ENCODE measurements at places on chromosomes 1 and 21.

GRCh38 chr1:108570128-108570527 is 10.2 kb downstream of the EEIG2 start:
- DNase-seq: no peak

DNA sequence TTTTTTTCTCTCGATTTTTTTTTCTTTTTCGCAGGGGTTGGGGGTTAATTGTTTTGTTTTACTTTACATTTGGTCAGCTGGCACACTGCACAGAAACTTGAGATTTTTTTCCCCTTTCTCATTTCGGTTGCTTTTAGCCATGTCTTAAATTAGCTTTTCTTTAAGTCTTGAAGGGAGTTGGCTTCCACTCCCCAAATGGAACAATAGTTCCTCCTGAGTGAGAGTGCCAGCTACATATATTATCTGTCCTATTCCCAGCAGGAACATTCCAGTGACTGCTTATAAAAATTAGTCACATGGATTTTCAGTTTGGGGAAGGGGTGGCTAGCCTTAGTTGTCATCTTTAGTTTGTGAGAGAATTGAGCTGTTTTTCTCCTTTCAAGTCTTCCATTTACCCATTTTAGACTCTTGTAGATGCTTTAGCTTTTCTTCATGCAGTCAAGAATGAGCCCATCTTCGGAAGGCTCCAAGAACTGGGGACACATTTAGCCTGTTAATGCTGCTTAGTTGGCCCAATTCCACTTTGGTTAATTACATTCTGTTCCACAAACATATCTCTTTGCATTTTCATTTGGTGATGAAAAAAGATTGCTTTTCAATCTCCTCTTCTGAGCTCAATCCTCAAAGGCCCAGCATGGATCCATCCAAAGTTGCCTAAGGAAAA is 510.1 kb upstream of the CXADR start:
- DNase-seq: no peak

DNA sequence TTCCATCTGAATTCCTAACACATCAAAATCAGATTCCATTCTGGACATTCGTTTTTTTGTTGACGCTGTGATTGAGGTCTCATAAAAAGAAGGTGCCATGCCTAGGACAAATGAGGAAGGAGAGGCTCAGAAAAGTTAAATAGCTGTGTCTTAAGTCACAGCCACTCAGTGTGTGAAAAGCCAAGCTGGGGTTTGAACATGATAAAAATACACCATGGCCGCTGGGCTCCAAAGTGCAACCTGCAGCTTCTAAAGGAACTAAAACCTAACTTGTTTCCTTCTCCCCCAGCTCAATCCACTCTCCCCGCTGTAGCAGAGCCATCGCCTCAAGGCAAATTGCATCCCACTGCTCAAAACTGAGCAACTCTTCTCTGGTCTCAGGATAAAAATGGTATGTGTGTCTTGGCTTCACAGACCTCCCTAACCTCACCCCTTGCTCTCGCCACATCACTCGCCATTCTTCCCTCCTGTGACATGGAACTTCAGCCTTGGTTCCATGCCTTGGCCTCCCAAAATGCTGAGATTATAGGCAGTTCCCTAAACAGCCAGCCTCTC is 22.1 kb upstream of the FAM20B start:
- DNase-seq: no peak

- no peak for DNase-seq
Measured at GRCh38 chr1:175893192-175893591, 149.8 kb upstream of the TNR start.

DNA sequence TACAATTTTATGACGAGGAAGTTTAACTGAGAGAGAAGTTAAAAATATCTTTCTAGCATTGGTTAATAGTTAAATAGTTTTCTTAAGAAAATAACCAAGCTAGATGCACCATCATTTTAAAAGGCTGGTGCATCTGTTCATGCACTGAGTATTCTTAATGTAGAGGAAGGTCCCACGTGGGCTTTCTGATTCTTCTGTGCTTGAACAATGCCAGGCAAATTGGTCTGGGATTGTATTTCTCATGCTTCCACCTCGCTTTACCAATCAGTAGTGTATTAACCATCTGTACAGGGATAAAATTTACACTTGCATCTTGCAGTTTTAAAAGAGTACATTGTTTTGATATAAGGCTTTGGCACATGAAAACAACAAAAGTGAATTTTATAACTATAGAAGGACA is 47.4 kb upstream of the MTF2 start:
- DNase-seq: no peak

DNA sequence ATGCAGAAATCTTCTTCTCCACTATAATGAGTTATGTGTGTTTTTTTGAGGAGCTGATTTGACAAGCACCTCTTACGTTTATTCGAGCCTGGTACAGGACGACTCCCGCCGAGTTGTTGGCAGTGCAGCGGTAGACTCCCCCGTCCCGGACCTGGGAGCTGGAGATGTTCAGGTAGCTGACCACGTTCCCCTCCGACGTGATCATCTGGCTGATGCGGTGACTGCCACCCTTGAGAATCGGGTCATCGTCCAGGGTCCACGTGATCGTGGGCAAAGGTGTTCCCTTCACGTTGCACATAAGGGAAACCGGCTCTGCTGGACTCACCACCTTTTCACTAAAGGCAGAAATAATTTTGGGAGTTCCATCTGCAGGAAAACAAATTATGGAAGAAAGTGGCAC is 471.8 kb downstream of the PCP4 start:
- no peak for DNase-seq

DNA sequence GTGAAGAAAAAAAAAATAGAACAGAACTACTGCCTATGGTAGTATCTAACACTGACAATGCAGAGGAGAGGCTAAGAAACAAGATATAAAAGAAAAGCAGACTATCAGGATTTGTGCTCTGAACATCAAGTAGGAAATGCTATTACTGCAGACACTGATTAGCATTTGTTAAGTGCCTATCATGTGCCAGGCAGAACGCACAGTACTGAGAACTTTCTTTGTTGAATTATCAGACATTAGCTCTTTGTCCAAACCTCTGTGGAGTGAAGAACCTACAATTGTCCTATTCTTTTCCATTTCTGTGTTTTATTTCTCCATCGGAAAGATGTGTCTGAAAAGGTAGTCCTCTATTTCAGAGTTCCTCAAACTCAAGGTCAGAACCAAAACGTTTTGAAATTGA is 30.5 kb upstream of the DISP1 start:
- DNase-seq: no peak

DNA sequence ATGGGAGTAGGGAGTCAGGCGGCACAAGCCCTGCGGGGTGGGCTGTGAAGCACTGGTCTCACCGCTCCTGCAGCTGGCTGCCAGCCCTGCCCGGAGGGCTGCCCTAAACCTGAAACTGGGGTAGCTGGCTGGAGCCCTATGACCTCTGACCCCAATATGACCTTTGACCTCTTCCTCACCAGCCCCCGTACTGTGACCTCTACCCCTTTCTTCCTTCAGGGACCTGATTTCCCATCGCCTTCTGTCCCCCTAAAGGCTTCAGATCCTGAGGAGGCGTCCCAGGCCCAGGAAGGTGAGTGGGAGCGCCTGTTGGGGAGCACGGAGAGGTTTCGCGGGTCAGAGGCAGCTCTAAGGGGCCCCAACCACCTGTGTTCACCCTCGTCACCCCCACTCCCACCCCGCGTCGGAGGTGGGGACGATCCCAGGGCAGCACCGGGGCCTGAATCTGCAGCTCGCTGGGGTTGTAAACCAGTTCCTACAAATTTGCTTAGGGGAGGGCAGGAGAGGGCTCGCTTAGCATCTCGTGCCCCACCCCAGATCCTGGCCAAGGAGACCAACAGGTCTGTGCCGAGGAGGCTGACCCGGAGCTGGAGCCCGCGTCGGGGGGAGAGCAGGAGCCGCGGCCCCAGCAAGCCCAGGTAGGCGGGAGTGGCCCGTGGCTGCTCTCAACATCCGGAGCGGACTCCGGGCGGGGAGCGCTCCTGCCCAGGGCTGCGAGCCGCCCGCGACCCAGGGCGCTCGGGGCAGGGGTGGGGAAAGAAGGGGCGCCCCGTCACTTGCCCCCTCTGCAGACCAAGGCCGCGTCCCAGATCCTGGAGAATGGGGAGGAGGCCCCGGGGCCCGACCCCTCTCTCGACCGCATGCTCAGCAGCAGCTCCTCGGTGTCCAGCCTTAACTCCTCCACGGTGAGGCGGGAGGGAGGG is 7.3 kb downstream of the SYTL1 start:
- DNase-seq: no peak

GRCh38 chr1:210684466-210685294 is 356.0 kb downstream of the HHAT start:
- DNase-seq: no peak

- no peak for DNase-seq
Measured at GRCh38 chr1:25952841-25953401, 44.9 kb downstream of the PAFAH2 start.

- no peak for DNase-seq
Measured at GRCh38 chr1:219876798-219877209, 51.6 kb downstream of the SLC30A10 start.

- DNase-seq: no peak
Measured at GRCh38 chr1:159748370-159748769, 32.4 kb upstream of the DUSP23 start.

DNA sequence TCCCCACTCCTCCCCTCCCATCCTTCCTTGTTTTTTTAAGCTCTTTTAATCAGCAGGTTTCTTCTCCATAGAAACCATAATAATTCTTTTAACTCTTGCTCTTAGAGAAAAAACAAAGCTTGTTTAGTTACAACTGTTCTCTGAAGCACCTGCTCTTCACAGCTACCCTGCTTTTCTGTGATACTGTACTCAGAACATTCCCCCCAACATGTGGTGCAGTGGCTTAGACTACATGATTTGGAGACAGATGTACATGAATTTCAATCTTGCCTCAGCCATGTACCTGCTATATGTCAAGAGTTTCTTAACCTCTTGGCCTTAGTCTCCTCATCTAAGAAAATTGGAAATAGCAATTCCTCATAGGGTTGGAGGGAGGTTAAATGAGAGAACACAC is 33.5 kb downstream of the LAMC2 start:
- no peak for DNase-seq

GRCh38 chr1:56634981-56635380 is 10.1 kb upstream of the PRKAA2 start:
- no peak for DNase-seq

DNA sequence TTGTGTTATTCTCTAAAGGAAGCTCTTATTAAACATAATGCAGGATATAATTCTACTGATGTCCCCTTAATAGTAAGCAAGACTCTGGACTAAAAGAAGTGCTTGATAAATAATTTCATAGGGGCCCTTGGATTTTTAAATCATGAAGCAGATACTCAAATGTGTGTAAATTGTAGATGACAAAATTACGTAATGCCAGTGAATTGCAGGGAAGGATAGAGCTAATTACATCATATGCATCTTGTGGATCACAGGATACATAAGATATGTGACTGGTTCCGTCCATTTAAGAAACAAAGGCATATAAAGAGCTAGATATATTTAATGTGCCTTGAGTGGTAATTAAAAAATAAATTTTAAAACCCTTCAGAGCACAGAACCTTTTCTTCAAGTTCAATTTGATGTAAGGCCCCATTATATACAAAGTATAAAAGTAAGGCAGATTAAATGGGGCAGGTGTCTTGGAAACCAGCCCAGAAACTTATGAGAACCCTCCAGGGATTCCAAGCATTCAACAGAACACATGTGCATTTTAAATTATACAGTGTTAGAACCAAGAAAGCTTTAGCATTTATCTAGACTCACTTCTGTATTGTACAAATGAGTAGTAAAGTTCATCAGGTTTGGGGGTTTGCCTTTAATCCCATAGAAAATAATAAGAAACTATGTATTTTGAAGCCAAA is 190.4 kb downstream of the NCAM2 start:
- no peak for DNase-seq

GRCh38 chr1:20281801-20282200 is 8.9 kb upstream of the VWA5B1 start:
- DNase-seq: no peak

GRCh38 chr1:14190508-14190907 is 408.0 kb upstream of the KAZN start:
- no peak for DNase-seq

- DNase-seq: no peak
Measured at GRCh38 chr1:41498391-41498790, 13.9 kb upstream of the EDN2 start.

DNA sequence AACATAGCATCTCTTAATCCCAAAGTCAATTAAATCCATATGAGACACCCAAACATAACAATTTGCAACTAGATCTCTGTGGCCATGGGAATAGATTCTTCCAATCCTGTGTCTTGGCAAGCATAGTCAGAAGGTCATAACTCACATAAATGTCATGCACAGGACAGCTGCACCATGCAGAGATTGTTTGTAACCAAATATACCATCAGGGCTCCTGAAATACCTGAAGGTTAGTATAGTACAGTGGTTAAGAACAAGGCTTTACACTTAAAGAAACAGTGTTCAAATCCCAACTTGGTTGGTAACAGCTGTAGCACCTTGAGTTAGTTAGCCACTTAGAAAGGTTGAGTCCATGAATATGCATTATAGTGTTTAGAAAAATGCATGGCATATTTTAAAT is 82.6 kb upstream of the CCDC190 start:
- no peak for DNase-seq

DNA sequence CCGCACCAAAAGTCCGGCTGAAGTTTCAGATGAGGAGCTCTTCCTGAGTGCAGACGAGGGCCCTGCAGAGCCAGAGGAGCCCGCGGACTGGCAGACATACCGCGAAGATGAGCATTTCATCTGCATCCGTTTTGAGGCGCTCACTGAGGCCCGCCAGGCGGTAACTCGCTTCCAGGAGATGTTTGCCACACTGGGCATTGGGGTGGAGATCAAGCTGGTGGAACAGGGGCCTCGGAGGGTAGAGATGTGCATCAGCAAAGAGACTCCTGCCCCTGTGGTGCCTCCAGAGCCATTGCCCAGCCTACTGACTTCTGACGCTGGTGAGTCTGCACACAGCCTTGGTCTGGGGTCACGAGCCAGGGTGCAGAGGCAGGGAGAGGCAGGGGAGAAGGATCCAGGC is 84.7 kb downstream of the TRIM11 start:
- DNase-seq: no peak

GRCh38 chr1:68221001-68221979 is 11.0 kb downstream of the WLS start:
- no peak for DNase-seq

DNA sequence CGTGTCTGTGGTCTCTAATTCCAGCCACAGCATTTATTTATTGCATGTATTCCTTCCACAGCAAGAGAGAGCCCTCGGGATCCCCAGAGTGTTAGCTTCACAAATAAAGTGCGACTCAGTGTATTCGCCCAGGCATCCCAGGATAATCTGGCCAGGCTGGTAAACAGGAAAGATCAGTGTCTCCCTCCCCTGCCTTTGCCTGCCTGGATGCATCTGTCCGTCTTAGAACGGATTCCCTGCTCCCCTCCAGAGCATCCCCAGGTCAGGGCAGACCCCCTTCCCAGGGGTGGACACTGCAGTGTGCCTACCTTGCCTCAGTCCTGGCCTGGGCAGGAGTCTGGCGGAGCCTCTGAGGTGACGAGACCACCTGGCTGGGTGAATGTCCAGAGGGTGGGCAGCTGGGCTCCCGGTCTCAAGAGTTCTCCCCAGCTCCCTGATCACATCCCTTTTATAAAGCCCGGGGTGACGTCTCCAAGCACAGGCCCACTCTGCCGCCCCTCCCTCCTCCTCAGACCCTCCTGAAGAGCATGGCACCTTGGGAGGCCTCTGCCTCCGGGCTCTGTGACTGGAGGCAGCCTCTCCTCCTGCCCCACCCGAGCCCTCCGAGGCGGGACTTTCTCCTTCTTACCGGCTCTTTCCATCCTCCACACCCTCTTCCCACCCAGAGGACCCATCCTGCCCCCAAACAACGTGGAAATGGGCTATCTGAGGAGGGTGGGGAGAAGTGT is at the start of gene KISS1:
KISS1 (minus strand) TSS at position 424 of the 728 bp plus-strand sequence. CDS start 3,615 bp downstream, outside the sequence.
- no peak for DNase-seq
